ENCODE measurements at places on chromosomes 12 and 14.

- no peak for DNase-seq
These were observed 206.0 kb upstream of the DCN start for GRCh38 chr12:91388573-91388972.

GRCh38 chr12:90572778-90573177, 382.2 kb downstream of the CCER1 start:
- no peak for DNase-seq

GRCh38 chr12:62215506-62215905, 44.7 kb upstream of the USP15 start:
- DNase-seq: no peak

- no peak for DNase-seq
These were observed 10.5 kb upstream of the KRT73 start for GRCh38 chr12:52628841-52629240.

- DNase-seq: no peak
These were observed 19.2 kb downstream of the TAS2R7 start for GRCh38 chr12:10783252-10783651.

GRCh38 chr14:50344876-50345563, 32.9 kb downstream of the DMAC2L start:
- DNase-seq: no peak

DNA sequence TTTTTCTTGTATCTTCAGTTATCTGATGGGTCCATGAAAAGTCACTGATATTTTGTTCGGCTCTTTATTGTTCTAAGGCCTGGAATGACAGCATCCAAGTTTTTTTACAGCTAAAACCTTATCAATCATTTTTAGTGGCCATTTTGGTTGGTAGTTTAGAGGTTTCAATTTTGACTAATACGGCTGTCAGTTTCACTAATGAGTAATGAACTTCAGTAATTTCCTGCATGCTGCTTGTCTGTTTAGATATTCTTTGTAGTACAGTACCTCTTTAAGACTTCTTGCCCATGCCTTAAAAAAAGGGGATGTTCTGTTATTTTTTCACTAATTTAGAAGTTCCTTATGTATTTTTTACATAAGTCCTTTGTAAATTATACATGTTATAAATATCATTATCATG, 176.7 kb downstream of the LRFN5 start:
- DNase-seq: no peak

DNA sequence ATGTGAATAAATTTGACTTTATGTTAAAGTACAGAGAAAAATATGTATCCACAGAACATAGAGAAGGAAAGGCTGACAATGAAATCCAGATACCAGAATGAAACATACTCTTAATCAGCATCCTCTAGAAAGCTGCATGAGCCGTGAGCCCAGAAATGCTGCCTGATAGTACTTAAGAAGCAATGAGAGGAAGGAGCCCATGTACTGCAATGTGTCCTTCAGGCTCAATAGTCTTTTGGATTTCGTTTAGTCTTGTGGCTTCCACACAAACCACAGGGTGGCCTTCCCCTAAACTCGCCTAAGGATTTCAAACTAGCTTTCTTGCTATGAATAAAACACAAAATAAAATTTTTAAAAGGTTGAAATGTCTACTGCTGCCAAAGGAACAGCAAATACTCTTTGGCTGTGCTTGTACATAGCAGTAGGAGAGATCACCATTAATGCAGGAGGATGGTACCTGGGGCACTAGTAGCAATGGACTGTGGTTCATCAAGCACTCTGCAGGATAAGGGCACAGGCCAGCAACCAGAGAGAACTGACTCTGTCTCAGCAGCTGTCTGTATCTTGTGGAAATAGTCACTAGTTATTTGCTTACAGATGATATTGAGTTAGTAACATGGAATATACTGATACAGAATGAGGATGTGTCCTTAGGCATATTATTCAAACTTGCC, 988.3 kb upstream of the LRFN5 start:
- DNase-seq: no peak
